ENCODE measurements at places on chromosomes 2 and 18. TPM values are rescaled to one million over a fixed set of nuclear protein-coding genes. Genes with fewer than 3 reads are reported as not detected.

DNA sequence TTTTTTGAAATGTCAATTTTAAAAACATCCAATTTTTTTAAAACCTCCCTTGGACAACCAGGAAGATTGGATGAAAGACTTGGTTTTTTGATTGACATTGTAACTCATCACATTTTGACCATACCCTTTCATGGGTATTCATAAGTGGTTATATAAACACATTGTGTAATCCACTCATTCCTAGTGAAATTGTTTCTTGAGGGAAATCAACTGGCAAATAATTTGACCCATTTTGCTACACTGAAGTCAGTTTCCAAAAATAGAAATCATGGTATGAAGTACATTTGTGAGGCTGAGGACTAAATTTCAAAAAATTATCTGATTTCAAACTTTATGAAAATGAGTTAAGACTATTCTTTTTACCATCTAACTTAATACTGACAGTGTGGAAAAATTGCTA is 31.5 kb downstream of the FBXO48 start:
- H3K27me3 ChIP-seq = no peaks in the 10 kb centered on the region
- H3K4me3 ChIP-seq = no peak overlapping the region
- no peaks in the 10 kb centered on the region for H3K4me1 ChIP-seq
- no peaks in the 10 kb centered on the region for H3K36me3 ChIP-seq
- DNase-seq = no peak
- H3K27ac ChIP-seq = no peak overlapping the region

DNA sequence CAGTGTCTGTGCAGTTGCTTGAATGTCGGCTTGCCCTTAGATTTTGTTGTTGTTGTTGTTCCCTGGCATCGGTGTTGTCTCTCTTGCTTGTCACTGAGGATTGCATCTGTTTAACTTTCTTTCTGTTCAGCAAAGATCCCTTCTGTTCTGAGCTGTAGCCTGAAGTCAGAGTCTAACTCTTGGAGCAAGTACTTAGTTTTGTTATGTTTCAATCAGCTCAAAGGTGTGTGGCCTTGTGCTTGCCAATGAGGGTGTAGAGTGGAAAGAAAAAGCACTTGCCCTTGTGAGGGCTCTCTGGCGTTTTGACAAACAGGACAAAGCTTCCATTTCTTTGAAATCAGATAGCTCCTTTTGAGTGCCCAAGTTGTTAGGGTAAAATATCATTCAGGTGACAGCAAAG is 757.1 kb upstream of the CDH7 start:
- no peaks in the 10 kb centered on the region for H3K36me3 ChIP-seq
- no peak overlapping the region for H3K27ac ChIP-seq
- no peaks in the 10 kb centered on the region for H3K27me3 ChIP-seq
- no peak for DNase-seq

DNA sequence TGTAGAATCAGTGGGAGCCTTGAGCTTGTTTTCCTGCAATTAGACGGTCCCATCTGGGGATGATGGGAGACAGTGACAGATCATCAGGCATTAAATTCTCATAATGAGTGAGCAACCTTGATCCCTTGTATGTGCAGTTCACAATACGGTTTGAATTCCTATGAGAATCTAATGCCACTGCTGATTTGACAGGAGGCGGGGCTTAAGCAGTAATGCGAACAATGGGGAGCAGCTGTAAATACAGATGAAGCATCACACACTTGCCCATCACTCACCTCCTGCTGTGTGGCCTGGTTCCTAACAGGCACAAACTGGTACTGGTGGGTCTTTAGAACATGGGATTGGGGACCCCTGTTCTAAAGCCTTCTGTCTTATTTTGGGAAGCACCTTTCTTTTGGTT is 17.9 kb upstream of the NYAP2 start:
- DNase-seq = no peak
- no peak overlapping the region for H3K4me3 ChIP-seq
- no peaks in the 10 kb centered on the region for H3K4me1 ChIP-seq

The MSTN gene
- total RNA-seq = 0.73 TPM

DNA sequence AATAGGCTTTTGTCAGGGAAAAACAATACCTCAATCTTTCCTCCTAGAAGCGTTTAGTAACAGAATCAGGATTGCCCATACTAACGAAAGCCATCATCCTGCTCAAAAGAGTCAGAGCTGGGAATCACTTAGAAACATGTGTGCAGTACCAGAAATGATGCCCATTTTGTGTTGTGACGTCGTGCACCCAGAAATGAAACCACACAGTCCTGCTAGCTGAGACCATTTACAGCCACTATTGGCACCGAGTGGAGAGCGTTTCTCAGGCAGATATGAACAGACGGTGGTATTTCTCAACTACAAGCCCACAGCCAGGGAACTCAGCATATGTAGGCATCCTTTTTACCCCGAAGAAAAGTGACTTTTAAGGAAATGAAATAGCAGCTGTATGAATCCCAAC is 284.3 kb upstream of the LRATD1 start:
- DNase-seq = no peak
- no peaks in the 10 kb centered on the region for H3K4me1 ChIP-seq
- no peak overlapping the region for H3K4me3 ChIP-seq
- no peaks in the 10 kb centered on the region for H3K27me3 ChIP-seq
- H3K27ac ChIP-seq = no peak overlapping the region
- H3K36me3 ChIP-seq = no peaks in the 10 kb centered on the region

DNA sequence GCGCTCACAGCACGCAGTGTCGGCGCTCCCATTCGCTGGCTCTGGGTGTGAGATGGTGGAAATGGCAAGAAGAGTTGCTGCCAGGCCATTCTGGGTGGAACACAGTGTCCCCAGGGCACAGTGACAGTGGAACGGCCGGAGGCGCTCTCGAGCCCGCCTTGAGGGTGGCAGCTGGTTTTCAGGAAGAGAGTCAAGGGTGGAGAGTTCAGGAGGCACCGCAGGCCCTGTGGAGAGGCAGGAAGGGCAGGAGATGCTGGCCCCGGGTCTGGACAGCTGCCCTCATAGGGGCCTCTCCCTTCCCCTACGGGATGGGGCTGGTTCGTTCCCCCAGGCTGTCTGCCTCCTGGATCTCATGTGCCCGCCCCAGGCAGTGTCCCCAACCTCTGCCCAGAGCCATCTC is 12.5 kb downstream of the GPC1 start:
- H3K4me1 ChIP-seq = no peaks in the 10 kb centered on the region
- H3K27me3 ChIP-seq = no peaks in the 10 kb centered on the region
- no peaks in the 10 kb centered on the region for H3K36me3 ChIP-seq
- no peak for DNase-seq

The INSIG2 gene
- 30.9 TPM for total RNA-seq

The ZNF521 gene
- total RNA-seq = 51.8 TPM

The UGP2 gene
- 204 TPM for total RNA-seq

- no peaks in the 10 kb centered on the region for H3K4me1 ChIP-seq
- H3K27ac ChIP-seq = peak overlapping the region; percentile 83
- no peak for DNase-seq
- H3K36me3 ChIP-seq = no peaks in the 10 kb centered on the region
- H3K4me3 ChIP-seq = no peak overlapping the region
Measured at GRCh38 chr2:85706599-85707296, 12.6 kb downstream of the GNLY start.

The GYPC gene
- 61.6 TPM for total RNA-seq

The SERPINB4 gene
- not detected for total RNA-seq

GRCh38 chr2:154707994-154708575 is 9.6 kb downstream of the KCNJ3 start:
- no peak overlapping the region for H3K4me3 ChIP-seq
- DNase-seq = no peak
- no peaks in the 10 kb centered on the region for H3K4me1 ChIP-seq
- no peaks in the 10 kb centered on the region for H3K36me3 ChIP-seq

Measured in breast epithelium (tissue), 4 donors.